T-helper 2 cell treated with Interferon-gamma antibody and Interleukin-4, amounts not matched to agents 5 μg/mL and 100 μg/mL, for 36 hours (primary cell): ENCODE measurements at places on chromosomes 4 and X.

- H3K36me3 ChIP-seq: no peaks in the 10 kb centered on the region
- no peaks in the 10 kb centered on the region for H3K4me1 ChIP-seq
- no peak overlapping the region for H3K4me3 ChIP-seq
Observed at GRCh38 chr4:47061435-47061834, 30.1 kb downstream of the GABRB1 start.

GRCh38 chr4:94931626-94932025, 173.9 kb downstream of the BMPR1B start:
- DNase-seq: no peak
- no peak overlapping the region for H3K27ac ChIP-seq

DNA sequence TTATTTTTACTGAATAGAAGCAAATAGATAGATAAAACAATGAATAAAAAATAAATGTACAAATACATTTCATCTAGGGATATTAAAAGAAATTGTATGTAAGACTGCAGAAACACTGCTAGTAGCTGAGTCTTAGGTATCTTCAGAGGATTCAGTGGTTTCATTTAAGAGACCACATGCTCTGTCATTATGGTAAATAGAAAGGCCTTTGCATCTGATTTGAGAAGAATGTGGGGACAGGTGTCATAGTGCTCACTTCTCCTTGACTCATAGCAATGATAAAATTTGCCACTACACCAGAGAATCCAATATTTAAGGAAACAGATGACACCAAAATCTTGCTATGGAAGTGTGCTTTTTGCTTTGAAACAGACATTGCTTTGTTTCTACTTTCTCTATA, 59.8 kb upstream of the PPP1R2C start:
- no peak overlapping the region for H3K27ac ChIP-seq
- H3K4me1 ChIP-seq: no peaks in the 10 kb centered on the region
- H3K36me3 ChIP-seq: no peaks in the 10 kb centered on the region
- DNase-seq: no peak
- no peak overlapping the region for H3K4me3 ChIP-seq

DNA sequence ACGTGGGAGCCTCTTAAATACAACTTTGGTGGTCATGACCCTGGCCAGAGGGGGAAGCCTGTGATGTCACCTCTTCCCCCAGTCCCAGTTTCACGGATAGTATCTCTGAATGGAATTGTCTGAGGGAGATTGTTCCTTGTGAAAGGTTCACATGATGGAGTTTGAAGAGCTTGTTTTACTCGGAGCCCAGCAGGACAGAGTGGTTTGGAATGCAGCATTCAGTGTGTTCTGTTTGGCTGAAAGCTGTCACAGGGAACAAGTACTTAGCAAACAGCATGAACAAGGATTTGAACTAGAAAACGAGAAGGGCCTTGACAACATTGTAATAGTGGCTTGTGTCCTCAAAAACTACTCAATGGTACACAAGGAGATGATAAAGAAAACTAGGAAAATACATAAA, 133.9 kb upstream of the CXorf66 start:
- no peak for DNase-seq
- no peaks in the 10 kb centered on the region for H3K36me3 ChIP-seq
- H3K27me3 ChIP-seq: no peaks in the 10 kb centered on the region
- no peaks in the 10 kb centered on the region for H3K4me1 ChIP-seq

GRCh38 chr4:169259271-169259670, 11.5 kb downstream of the SH3RF1 start:
- H3K4me3 ChIP-seq: no peak overlapping the region
- no peak overlapping the region for H3K27ac ChIP-seq
- H3K4me1 ChIP-seq: no peaks in the 10 kb centered on the region
- no peak for DNase-seq
- H3K27me3 ChIP-seq: peaks cover 30% of the 10 kb centered on the region
- H3K36me3 ChIP-seq: no peaks in the 10 kb centered on the region

DNA sequence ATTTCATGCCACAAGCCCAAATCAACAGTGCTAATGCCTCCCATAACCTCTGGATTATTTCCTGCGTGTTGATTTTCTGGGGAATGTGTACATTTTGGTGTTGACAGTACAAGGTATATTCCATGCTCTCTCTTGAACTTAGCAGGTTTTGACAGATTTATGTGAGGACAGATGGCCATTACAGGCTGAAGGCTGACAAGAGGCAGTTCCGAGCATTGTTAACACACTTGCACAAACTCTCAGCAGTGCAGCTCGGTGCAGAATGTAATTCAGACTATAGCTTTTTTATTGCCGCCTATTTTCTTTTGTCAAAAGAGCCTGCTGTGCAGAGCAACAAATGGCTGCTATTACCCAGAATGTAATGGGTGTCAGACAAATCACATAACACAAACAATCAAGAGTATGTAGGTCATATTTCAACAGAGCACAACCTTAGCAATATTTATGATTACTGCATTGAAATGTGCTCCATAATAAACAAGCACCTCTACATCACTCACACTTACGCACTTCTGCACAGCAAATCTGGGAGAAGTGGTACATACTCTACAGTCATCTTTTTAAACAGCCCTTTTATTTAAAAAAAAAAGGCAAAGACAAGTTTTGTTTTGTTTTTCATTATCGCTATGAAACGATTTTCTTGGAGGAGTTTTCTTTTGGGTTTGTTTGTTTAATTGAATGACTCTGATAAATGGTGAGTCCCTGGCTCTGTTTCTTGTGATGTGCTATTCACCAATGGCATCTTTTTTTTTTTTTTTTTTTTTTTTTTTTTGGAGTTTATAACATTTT, 71.6 kb downstream of the PPARGC1A start:
- no peak overlapping the region for H3K27ac ChIP-seq
- H3K4me3 ChIP-seq: no peak overlapping the region
- no peaks in the 10 kb centered on the region for H3K4me1 ChIP-seq
- H3K27me3 ChIP-seq: no peaks in the 10 kb centered on the region
- DNase-seq: no peak

DNA sequence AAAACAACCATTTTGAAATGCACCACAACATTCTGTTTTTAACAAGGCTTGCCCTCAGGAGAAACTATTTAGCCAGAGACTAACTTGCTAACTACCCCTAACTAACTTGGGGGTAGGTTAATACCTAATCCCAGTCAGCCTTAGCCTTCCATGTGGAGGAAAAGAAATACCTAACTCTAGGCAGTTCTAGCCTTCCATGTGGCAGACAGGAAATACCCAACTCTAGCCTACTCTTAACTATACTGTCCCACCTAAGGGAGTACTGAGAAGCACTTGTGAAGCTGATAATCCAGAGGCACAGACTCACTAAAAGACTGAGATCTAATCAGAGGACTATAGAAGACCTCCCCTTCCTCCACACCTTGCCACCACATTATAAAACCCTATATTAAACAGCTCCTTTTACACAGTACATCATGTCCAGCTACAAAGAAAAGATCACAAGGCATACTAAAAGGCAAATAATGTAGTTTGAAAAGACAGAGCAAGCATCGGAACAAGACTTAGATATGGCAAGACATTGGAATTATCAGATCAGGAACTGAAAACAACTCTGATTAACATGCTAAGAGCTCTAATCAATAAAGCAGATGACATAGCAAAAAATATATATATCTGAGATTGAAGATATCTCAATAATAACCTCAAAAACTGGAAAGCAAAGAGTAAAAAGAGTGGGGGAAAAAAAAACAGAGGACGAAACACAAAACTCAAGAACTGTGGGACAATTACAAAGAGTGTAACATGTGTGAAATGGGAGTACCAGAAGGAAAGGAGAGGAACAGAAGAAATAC, 52.2 kb downstream of the FRYL start:
- H3K27me3 ChIP-seq: no peaks in the 10 kb centered on the region
- peaks cover 62% of the 10 kb centered on the region for H3K4me1 ChIP-seq
- no peak overlapping the region for H3K4me3 ChIP-seq
- H3K27ac ChIP-seq: no peak overlapping the region

DNA sequence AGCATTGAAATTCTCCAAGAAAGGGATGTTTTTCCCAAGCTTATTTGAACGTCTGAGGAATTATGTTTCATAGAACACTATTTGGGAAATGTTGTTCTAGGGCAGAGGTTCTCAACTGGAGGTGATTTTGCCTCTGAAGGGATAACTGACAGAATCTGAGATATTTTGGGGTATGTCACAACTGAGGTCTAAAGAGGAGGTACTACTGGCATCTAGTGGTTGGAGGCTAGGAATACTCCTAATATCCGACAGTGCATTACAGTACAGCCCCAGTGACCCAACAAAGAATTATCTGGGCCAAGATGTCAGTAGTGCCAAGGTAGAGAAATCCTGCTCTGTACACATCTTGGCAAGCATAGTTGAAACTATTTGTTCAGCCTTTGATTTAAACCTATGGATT, 6.4 kb downstream of the HSPA4L start:
- H3K4me1 ChIP-seq: peaks cover 5% of the 10 kb centered on the region
- H3K27me3 ChIP-seq: peaks cover 53% of the 10 kb centered on the region
- H3K27ac ChIP-seq: no peak overlapping the region

DNA sequence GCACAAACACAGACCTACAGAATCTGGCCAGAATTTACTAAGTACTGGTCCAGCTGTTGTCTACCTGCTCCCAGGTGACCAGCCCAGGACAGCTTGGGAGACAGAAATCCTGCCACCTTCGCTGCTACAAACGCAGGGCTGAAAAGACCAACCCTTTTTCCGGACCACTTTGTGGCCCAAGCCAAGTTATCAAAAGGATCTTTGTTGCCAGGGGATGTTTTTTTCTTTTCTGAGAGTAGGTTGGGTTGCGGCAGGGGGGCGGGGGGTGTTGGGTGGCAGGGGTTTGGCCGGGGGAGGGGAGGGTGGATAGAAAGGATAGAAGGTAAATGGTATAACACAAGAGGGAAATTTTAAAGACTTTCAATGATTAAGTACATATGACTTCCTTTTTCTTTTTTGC, 63.4 kb downstream of the STOX2 start:
- H3K36me3 ChIP-seq: no peaks in the 10 kb centered on the region
- no peaks in the 10 kb centered on the region for H3K4me1 ChIP-seq
- no peak overlapping the region for H3K27ac ChIP-seq
- no peak overlapping the region for H3K4me3 ChIP-seq
- peaks cover 19% of the 10 kb centered on the region for H3K27me3 ChIP-seq

DNA sequence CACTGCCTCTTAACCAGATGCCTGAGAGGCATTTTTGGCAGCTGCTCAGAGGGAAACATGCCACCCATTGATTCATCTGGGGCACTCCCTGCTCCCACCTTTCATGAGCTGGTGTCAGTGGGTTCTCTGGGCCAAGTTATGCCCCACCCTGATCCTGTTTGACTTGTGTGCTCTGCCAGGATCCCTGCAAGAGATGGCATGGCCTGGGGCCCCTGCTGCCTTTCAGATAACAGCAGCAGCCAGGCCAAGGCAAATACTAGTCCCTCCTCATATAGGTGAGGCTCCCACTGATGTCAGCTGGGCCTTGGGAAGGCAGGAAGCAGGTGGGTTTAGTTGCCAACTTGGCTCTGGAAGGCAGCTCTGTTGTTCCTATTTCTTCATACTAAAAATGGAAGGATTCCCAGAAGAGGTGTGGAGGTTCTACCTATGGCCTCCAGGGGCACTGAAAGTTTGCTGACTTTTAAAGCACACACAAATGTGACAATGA, 192.9 kb upstream of the RBPJ start:
- DNase-seq: no peak
- H3K4me1 ChIP-seq: peaks cover 48% of the 10 kb centered on the region
